NCI-H2171 treated with DMSO at 0.1 percent for 48 hours (cell line): ENCODE measurements at places on chromosomes 12 and 14.

DNA sequence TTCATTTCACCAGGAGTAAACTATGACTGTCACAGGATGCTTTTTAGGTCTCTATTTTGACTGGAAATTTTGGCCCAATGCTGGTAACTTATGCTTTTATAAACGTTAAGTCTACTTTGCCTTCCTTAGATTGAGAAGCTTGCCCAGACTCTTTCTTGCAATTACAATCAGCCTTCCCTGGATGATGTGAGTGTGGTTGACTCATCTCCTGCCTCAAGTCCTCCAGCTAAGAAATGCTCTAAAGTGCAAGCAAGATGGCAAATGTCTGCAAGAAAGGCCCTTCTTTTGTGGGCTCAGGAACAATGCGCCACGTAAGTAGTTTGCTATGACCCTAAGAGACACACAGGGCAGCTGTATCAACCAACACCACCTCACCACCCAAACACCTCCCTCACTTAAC, 96.9 kb downstream of the SYNE2 start:
- DNase-seq, result no peak

- DNase-seq, result no peak
Observed at GRCh38 chr14:69993326-69993725, 114.1 kb downstream of the SMOC1 start.

DNA sequence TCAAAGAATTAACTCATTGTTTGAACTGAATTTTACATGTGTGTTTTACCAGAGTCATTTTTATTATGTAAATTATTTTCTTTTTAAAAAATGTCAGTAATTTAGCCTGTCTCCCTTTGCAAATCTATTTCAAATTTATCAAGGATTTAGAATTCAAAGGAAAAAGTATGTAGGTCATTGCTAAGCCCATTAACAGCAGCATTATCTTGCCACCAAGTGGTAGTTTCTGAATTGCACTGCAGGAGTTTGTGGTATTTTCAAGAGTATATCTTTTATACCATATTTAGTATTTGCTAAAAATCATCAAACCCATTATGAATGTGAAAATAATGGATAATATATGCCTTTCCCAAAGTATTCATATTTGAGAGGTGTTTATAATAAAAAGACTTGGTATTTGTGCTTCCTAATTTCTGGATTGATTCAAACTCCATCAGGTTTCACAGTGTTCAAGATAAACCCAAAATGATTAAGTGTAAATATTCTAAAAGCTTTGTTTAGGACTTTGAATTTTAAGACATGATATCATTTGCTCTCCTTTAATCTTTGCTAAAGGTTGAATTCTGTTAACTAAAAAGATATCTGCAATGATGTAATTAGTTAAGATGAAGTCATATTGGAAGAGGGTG, 711.4 kb downstream of the FSCB start:
- DNase-seq, result peak; percentile 46

- no peak for DNase-seq
Observed at GRCh38 chr12:46065412-46066166, 75.2 kb upstream of the SCAF11 start.

DNA sequence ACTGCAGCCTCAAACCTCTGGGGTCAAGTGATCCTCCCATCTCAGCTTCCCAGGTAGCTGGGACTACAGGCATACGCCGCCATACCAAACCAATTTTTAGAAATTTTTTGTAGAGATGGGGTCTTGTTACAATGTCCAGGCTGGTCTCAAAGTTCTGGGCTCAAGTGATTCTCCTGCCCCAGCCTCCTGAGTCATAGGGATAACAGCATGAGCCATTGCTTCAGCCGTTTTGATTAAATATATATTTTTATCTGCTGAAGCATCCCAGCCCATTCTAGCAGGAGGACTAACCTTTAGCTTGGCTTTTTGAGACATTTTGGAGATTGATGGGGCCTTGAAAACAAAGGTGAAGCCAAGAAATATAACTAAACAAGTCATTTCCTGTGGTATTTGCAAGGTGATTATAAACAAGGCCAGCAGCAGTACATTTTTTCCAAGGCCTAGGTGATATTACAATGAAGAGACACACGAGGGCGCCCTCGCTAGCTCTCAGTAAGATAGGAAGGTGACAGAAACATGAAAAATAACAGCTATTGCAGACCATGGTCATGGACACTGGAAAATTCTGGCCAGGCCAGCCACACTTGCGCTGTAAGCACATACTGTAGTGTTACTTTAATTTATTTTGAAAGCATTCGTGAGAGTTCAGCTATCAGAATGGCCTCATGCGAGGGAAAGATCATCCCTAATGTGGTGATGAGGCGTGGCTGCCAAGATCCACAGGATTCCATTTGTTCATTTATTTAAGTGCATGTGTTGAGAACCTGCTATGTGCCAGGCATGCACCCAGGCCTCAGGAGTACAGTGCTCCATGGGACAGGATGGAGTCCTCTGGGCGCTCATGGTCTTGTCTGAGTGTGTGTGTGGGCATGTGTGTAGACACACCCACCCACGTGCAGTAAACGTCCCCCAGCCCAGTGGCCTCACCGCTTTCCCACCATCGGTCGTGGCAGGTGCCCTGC, 63.5 kb downstream of the DGLUCY start:
- peak; percentile 90 for DNase-seq

DNA sequence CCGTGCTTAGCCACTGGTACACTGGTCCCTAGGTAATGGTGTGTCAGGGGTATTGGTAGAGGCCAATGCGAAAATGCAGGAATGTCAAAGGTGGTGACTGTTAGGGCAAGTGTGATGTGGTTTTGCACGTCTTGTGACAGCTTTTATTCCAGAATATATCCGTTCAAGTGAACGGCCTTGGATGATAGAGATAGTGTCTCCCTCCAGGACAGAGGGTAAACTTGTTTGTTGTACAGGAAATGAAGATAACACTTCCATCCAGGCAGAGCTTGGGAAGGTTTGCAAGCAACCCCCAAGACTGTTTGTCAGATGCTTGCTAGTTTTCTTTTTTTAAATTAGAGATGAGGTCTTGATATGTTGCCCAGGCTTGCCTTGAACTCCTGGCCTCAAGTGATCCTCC, 84.2 kb downstream of the DNAH10 start:
- no peak for DNase-seq

DNA sequence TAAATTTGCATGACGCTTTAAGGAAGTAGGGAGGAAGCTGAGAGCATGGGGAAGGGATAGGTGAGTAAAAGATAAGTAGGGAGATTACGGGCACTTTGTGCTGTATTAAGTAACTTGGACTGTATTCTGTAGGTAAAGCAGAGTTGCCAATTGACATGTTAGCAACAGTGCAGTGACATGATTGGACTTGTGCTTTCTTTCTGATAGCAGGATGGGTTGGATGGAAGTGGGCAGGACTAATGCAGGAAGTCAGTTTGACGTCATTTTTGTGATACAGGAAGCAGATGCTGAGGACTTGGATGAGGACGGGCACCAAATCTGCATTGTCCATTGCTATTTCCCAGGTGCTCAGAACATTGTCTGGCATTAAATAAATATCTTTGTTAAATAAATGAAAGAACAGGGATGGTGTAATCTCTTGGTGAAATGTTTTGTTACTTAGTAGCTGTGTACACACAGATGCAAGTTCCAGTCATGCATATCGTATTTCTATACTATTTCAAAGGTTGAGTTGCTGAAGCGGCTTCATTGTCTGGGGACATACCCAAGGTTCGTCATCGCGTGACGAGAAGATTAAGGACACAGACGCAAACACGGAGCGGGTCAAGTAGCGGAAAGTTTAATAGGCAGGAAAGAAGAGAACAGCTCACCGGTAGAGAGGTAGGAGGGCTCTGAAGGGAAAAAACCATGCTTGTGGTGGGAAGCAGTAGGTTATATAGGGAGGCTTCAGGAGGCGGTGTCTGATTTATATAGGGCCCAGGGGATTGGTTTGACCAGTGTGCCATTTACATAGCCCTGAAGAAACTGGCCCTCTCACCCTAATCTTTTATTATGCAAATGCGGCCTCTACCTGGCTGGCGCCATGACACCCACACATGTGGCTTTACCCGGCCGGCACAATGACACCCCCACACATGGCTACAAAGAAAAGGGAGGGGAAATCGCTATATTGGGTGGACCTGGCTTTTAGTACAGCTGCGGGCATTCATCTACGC, 30.7 kb downstream of the GUCY2C start:
- no peak for DNase-seq

DNA sequence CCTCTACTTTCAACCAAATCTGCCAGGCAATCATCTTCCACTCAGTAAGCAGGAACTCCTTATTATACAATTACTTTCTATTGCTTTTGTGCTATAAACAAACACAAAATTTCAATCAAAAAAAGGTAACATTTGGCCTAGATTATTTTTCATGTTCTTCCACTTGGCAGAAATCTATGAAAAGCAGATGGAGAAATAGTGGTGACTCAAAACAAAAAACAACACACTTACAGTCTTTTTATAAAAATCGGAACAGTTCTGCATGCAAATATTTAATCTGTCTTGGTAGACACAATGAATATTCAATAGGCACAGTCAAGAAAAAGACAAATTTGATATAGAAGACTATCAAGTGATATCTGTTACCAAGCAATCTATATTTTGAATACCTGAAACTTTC, 376.8 kb downstream of the RPS29 start:
- no peak for DNase-seq

- no peak for DNase-seq
Observed at GRCh38 chr12:4107911-4108697, 165.5 kb upstream of the CCND2 start.

- no peak for DNase-seq
Observed at GRCh38 chr14:100364403-100364802, 41.3 kb downstream of the SLC25A47 start.

GRCh38 chr12:119772431-119772830, 104.5 kb downstream of the PRKAB1 start:
- no peak for DNase-seq

DNA sequence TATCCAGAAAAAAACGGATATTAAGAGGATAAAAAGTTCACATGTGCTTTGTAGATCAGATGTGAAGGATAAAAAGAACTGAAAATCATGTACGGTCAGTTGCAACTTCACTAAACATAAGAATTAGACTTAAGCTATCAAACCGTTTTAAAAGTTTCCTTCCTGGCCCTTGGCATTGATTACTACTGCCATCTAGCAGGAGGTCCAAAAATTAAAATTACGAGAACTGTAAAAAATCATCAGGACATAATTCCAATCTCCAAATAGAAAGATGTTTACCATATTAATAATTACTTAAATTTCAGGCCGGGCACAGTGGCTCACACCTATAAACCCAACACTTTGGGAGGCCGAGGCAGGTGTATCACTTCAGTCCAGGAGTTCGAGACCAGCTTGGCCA, 7.9 kb downstream of the WDR89 start:
- no peak for DNase-seq

GRCh38 chr12:58915634-58916033, 4.7 kb downstream of the LRIG3 start:
- peak; percentile 91 for DNase-seq

- peak; percentile 81 for DNase-seq
Observed at GRCh38 chr12:49358483-49359141, 8.7 kb upstream of the SPATS2 start.

DNA sequence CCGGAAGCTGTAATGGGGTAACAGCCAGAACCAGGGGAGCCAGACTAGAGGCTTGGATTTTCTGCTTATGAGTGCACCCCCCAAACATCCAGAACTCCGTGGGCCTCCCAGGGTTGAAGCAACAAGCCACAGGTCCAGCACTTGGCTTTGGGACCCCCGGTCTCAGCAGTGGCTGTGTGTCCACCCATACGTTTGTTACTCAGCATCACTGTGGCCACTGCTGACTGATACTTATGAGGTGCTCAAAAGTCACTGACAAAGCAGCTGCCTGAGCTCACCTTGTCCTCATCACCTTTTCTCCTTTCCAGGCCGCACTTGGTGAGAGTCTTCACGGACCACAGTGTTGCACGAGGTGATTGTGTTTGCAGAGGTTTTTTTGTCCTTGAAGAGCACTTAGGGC, 145.6 kb upstream of the RFLNA start:
- no peak for DNase-seq

DNA sequence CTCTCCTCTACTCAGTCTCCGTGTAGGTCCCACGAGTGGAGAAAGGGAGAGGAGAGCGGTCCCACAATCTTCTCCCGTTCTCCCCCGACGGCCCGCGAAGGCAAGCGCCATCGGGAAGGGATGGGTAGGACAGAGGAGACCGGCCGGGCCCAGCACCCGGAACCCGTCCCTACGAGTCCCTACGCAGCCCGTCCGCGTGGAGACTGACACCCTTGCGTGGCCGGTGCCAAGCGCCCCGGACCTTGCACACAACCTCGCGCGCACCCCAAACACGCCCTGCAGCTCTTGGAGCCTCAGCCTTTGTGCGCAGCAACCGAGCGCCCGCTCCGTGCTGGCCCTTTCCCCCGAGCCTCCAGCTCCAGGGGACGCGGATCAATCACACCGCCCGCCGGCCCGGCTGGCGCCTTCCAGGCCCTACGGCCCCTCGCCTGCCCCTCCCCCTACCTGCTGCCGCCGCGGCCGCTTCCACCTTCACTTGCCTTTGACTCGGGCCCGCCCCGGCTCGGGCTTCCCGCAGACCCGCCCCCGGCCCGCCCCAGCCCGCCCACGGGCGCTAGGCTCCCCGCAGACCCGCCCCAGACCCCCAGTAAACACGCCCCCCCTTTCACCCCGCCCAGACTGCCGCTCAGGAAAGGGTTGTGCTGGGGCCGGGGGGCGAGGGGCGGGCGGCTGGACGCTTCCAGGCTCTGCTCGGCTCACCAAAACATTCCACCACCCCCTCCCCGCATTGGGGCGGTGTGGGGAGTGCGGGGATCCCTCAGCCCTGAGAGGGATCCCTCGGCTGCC, at the start of gene NDRG2:
NDRG2 (minus strand) TSS at position 477 of the 786 bp plus-strand sequence. CDS start 1,746 bp downstream, outside the sequence.
- DNase-seq, result peak; percentile 80

GRCh38 chr12:24304285-24304684, 354.8 kb upstream of the SOX5 start:
- DNase-seq, result no peak

DNA sequence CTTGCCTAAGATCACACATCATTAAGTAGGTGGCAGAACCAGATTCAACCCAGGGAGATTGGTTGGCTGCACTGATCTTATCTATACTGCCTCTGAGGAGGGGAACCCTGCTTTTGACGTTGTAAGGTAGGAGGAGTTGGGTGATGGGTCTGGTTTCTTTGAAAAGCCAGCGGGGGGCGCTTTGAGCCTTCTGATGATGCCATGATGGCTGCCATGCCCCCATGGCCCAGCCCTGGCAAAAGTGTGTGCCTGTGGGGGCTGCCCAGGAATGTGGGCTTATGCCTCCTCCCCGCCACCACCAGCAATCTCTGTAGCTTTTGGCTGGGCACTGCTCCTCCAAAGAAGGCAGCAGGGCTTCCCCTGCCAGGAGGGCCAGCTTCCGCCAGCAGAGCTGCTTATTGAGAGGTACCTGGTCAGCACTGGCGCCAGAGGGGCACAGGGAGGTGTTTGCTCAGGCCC, 224.3 kb downstream of the SLC41A2 start:
- DNase-seq, result no peak

- no peak for DNase-seq
Observed at GRCh38 chr14:64601571-64601970, 51.8 kb downstream of the PPP1R36 start.

DNA sequence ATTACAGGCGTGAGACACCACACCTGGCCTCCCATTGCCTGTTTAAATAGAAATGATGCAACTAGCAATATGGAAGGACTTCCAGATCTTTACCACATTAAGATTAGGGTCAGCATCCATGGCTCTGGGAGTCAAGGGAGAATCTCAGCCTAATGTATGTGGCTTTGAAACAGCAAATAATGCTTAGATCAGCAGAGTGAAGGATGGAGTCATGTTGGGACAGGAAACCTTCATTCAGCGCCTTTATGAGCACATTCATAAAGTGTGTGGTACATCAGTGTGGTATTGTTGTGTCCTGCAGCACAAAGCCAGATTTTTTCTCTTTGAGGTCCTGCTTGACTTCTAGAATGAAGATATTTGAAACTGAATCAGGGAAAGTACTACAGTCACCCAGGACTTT, 15.3 kb upstream of the SPSB2 start:
- DNase-seq, result no peak
